Kidney epithelial cell (primary cell): ENCODE measurements at places on chromosomes 2 and 18. TPM values are rescaled to one million over a fixed set of nuclear protein-coding genes. Genes with fewer than 3 reads are reported as not detected.

DNA sequence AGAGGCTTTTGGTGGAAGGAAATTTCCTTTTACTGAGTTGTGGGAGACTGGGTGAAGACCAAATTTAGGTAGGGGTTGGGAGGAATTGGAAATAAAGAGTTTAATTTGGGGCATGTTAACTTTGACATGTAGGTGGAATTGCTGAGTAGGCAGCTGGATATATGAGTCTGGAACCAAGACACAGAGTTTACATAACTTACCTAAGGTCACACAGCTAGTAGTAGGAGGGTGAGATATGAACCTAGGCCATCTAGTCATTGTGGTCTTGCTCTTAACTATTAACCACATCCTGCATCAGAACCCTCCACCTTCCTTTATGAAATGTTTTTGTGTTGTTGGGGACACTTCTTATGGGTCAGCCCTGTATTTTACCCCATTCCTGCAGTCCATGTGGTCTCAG is 113.1 kb downstream of the ICOS start:
- DNase-seq = no peak

GRCh38 chr18:75638776-75639471 is 211.4 kb upstream of the SMIM21 start:
- DNase-seq = no peak

Gene OTX1
- not detected in 2 replicates for total RNA-seq

Gene PLEKHB2
- 113 and 126 TPM in 2 replicates for total RNA-seq

DNA sequence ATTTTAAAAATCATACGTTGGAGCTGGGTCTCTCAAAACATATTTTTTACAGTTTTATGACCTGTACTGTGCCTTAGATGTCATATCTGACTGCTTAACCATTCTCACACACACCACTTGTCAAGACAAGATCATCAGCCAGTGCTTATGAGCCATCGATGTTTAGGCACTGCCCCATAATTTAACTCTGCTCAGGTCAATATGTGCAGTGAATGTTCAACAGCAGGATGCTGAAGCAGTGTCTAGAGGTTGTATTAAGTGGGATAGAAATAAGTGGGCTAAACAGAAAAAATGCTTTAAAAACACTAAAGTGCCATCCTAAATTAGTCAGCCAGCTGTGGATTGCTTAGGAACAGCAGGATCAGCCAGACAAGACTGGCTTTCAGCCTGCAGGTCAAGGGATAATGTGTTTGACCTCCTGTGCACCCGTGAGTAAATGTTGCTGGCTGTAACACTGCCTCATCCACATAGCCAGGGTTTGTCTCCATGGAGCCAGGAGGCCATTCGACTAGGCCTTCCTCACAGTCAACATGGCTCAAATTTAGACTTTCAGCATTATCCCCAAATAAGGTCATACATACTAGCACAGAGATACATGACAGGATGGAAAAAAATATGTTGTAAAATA is 139.0 kb upstream of the NXPH2 start:
- DNase-seq = no peak

DNA sequence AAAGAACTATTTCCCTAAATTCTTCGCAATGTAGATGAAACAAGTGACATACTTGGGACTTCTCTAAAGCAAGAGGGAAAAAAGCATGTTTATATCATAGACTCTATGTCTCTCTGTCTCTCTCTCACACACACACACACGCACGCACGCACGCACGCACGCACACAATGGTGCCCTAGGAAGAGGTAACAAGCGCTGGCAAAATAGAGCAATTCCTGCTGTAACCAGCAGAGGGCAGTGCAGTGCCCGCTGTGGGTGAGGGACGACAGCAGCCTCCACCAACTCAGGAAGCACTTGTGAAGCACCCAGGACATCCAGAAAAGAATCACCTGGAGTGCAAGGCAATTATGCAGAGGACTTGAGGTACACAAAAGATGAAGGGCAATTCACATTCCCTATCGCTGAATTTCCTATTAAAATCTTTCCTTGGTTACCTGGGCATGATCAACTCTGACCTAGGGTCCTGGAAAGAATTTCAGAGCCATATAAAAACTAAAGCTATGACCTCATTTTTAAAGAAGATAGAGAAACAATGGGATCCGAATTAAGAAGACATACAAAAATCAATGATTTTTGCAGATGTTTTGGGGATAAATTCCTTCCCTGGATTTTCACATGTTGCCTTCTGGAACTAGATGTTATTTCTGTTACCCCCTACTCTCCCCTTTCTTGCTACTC is 166.4 kb downstream of the PDE11A start:
- no peak for DNase-seq
